Activated CD8-positive, alpha-beta memory T cell treated with anti-CD3 and anti-CD28 coated beads for 1 hour (primary cell): ENCODE measurements at places on chromosomes 11 and 22.

GRCh38 chr22:43465291-43466015 lies 53.6 kb downstream of the MPPED1 start:
- no peak for DNase-seq

- DNase-seq: no peak
Measured at GRCh38 chr11:75554258-75555022, 7.6 kb upstream of the SERPINH1 start.

DNA sequence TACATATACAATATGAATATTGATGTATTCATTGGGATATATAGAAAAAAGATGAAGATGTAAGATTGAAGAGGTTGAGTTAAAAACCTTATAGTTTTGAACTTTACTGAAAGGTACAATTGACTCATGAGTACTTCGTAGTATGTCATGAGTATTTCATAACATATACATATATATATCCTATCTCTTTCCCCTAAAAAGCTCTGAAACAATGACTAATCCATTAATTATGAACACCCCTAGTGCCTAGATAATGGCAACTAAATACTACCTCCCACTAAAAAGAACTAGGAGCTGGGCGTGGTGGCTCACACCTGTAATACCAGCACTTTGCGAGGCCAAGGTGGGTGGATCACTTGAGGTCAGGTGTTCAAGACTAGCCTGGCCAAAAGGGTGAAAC lies 31.5 kb downstream of the SLC35F2 start:
- DNase-seq: no peak

DNA sequence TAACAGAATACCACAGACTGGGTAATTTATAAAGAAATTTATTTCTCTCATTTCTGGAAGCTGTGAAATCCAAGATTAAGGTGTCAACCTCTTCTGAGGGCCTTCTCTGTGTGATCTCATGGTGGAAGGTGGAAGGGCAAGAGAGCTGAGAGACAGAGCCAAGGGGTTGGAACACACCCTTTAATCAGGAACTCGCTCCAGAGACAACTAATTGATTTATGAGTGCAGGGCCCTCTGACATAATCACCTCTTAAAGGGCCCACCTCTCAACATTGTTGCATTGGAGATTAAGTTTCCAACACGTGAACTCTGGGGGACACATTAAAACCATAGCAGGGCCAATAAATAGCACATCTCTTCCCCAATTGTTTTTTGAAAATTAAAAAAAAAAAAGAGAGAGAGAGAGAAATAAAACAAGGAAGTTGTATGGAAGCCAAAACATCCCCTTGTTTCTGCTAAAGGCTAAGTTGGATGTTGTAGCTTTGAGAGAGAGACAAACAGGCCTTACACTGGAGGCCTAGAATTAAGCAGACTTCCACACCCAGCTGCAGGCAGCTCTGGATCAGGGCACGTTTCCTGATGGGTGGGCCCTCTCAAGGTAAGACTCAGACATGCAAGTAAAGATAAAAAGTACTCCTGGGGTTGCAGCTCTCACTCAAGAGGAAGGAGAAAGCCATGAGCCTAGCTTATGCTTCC lies 64.1 kb upstream of the BIRC3 start:
- no peak for DNase-seq

DNA sequence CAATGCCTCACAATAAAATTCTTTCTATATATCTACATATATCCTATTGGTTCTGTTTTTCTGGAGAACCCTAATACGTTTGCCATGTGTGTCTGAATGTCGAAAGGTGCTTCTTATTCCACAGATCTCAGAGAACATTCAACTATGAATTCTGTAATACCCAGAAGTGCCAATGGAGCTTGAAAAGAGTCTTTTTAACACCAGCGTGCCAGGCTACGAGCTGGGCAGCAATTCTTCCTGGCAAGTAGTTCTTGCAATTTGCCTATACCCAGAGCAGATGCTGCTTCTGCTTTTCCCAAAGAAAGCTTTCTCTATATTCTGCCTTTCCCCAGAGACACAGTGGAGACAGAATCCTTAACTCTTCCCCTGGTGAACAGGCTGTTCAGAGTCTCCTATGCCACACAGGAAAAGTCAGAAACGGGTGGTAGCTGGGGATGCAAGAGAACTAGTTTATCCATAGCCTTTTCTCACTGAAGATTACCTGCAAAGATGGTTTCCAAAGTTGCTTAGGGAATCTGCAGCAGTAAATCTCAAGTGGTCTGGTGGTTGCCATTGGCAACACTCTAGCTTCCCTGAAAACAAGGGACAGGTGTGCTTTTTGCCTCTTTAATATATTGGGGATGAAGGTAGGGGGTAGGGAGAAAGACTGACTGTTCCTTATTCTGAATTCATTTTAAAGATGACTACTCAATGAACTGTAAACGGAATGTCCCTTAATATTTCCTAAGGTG lies 16.8 kb upstream of the PAFAH1B2 start:
- DNase-seq: no peak

DNA sequence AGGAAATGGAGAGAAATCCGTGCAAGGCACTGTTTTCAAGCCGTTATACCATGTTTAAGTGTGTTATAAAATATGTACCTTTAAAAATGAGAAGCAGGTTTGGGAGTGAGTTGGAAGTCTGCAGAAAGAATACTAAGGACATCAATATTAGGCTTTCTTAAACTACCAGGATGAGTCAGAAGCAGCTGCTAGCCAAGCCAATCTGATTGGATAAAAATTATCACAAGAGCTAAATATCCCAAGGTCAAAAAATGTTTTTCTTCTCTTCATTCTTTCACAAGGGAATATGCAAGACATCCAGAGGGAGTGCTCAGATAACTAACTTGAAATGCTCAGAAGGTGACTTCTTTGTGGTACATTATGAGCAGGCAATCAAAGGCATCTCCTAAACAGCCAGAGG lies 19.3 kb upstream of the CKAP5 start:
- no peak for DNase-seq

- DNase-seq: no peak
Measured at GRCh38 chr11:71498091-71498490, 29.0 kb upstream of the KRTAP5-7 start.

DNA sequence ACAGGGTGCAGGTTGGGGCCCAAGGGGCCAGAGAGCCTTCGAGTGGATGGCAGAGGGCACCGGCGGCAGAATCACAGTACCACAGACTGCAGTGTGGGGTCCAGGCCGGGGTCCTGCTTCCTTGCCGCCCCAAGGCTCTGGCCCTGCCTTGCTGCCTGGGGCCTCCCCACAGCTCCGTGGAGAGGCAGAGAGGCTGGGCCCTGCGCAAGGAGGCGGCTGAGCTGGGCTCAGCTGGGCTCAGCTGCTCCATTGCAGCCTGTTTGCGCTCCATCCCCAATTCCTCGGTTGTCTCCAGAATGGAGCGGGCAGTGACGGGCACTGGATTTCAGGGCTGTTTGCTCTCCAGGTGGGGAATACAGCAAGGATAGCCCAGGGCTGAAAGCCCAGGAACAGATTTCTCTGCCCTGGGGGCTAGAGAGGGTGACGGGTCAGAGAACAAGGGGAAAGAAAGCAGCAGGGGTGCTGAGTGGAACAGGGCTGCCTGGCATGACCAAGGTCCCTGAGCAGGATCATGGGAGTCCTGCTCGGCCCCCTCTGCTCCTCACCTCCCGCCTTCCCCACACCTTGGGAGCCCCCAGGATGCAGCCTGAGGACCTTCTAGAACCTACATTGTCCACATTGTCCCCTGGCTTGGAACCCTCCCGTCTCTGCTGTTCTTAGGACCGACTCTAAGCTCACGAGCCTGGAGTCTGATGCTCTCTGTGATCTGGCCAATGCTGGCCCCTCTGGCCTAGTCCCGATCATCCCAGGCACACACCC lies 18.9 kb downstream of the MRGPRG start:
- no peak for DNase-seq

DNA sequence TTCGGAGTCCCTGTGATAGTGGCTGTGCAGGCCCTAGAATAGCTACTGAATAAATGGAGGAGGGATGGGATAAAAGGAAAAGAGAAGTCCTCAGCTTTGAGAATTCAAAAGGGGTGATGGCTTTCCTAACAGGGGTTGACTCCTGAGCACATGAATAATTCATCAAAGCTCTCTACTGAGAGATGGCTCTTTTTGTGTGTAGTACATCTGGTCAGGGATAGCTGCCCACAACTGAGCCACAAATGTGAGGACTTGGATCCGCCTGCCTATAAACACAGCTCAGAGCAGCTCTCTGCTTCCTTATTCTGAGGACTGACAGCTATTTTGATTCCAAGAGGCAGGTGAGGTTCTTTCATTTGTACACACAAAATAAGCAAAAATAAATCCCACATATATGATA lies 82.3 kb downstream of the USP35 start:
- no peak for DNase-seq

GRCh38 chr11:79237703-79238102 lies 203.1 kb downstream of the TENM4 start:
- no peak for DNase-seq

DNA sequence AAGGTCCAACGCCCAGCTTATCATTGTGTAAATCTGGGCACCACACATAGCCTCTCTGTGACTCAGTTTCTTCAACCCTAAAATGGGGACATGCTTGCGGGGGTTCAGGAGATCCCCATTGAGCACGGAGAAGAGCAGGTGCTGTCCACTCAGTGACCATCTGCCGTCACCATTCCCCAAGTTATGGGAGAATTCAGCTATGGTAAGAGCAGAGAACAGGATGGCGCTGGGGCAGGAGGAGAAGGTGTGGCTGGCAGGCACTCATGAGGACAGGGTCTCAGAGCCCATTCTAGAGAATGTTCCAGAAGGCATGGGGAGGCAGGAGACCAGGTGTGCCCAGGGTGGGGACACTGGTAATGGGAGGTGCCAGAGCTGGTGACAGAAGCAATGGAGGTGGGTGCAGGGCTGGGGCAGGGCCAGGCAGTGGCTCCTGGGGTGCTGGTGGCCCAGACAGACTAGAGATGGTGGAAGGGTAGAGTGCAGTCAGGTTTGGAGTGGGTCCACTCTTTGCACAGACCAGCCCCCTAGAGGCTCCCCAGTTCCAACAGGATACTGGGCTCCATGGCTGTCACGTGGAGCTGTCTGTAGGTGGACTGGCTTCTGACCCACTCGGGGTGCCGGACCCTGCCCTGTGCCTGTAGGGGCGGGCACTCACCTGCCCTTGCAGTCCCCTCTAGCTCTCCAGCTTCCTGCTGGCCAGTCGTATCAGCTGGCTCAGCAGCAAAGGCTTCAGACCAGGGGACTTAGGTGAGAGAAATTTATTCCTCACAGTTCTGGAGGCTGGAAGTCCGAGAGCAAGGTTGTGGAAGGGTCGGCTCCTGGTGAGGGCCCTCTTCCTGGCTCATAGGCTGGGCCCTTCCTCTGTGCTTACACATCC lies 84.7 kb downstream of the CDKN1C start:
- DNase-seq: no peak

DNA sequence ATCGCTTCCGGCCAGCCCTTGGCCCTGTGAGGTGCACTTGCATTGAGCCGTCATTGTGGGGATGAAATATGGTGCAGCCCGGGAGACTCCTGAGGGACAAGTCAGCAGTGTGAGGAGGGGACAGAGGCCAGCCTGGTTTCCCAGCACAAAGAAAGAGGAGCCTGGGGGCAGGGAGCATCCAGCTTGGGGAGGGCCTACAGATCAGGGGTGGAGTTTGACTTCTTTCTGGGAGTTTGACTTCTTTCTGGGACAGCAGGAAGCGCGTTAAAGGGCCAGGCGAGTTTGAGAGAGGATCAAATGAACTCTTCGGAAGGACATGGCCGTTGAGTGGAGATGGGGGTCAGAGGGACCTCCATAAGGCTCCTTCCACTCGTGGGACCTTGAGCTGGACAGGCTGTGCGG lies 91.9 kb downstream of the LRRC32 start:
- DNase-seq: no peak

GRCh38 chr11:121553389-121553788 lies 100.6 kb upstream of the SORL1-AS1 start:
- no peak for DNase-seq

DNA sequence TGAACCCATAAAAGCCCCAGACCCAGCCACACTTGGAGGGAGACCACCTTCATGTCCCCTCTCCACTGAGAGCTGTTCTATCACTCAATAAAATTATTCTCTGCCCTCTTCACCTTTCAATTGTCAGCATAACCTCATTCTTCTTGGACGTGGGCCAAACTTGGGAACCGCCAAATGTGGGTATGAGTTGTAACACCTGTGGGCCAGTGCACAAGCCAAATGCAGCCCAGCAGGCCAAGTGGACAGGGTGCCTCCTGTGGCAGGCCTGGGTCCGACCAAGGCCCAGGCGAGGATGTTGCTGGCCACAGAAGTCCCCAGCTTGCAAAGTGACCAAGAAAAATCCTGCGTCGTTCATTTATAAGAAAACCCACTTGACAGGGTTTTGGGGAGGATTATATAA lies 621.2 kb downstream of the METTL15 start:
- DNase-seq: no peak

DNA sequence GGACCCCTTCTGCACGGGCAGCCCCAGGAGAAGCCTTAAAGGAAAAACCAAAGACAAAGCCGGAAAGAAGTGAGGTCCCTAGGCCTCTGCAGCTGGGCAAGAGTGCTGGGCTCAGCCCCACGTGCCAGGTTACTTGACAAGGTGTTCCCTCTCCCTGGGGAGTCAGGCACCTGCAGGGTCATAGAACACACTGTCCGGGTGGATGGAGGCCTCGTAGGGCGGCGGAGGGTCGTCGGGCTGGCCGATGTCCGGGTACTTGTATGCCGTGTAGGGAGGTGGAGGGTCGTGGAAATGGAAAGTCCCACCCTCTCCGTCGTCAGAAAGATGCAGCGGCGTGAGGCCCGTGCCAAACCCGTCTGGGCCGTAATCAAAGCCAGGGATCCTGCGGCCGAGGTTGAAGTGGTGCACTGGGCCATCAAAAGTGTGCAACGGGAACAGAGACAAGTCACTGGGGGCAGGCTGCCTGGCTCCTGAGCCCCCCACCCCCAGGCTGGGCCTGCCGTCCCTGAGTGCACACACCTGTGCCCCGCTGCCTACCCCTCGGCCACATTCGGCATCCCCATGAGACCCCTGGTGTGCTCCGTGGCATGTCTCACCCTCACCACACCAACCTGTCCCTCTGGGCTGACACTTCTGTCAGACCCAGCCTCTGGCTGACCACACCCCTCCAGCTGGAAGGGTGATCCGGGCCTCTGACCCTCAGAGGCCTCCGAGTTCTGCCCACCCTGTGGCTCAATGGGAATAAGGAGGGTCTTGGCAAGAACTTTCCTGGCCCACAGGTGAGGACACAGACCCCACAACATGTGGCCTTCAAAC lies 81.1 kb downstream of the DGCR2 start:
- no peak for DNase-seq

- no peak for DNase-seq
Measured at GRCh38 chr22:36286096-36286957, 33.4 kb downstream of the APOL1 start.

GRCh38 chr22:47042861-47043496 lies 280.5 kb downstream of the TBC1D22A start:
- no peak for DNase-seq

GRCh38 chr22:41106122-41106968 lies 14.0 kb downstream of the EP300 start:
- no peak for DNase-seq

- DNase-seq: no peak
Measured at GRCh38 chr22:46361826-46362202, 26.3 kb downstream of the TRMU start.
